Natural killer cell treated with Interleukin-12 subunit alpha and Interleukin-12 subunit beta and Interleukin-15 and Interleukin-18, amount 100 ng/mL, for 72 hours (primary cell): ENCODE measurements at places on chromosomes 12 and 14. TPM values are rescaled to one million over a fixed set of nuclear protein-coding genes. Genes with fewer than 3 reads are reported as not detected.

CFL2 gene
- total RNA-seq: 8.8 TPM

CLEC4A gene
- total RNA-seq: 3.7 TPM

MMP17 gene
- not detected for total RNA-seq

R3HDM2 gene
- 57.2 TPM for total RNA-seq

LRP1-AS gene
- not detected for total RNA-seq

DPF3 gene
- total RNA-seq: 13.2 TPM

DCN gene
- total RNA-seq: not detected

SYNE2 gene
- total RNA-seq: 97.4 TPM

OR4K14 gene
- total RNA-seq: not detected
